Fibroblast of skin of left quadriceps (primary cell): ENCODE measurements at places on chromosomes 7 and 10.

DNA sequence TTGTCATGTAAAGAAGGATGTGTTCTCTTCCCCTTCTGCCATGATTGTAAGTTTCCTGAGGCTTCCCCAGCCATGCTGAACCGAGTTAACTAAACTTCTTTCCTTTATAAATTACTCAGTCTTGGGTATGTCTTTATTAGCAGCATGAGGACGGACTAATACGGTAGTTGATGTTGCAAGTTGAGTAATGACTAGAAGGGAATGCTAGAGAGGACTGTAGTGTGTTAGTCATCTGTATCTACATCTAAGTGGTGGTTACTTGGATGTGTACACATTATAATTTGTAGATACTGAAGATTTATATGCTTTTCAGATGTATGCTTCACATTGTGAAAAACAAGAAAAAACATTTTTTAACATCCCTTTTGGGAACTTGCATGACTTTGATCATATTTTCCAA lies 244.6 kb downstream of the POLR1F start:
- no peak for DNase-seq

- no peak for DNase-seq
These were observed 81.0 kb downstream of the SIRT1 start for GRCh38 chr10:67965456-67965855.

DNA sequence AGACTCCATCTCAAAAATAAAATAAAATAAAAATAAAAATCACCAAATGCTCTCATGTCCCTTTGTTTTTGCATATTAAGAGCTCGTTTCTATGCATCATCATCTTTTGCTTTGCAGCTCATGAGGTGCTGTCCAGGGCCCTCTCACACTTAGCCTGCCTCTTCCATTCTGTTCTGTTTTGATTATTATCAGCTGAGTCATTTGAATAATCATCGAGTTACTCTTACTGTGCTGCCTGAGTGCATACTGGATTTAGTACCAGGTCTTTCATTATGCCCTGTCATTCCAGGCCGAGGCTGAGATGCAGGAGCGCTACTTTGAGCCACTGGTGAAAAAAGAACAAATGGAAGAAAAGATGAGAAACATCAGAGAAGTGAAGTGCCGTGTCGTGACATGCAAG lies 33.0 kb downstream of the UCMA start:
- no peak for DNase-seq

DNA sequence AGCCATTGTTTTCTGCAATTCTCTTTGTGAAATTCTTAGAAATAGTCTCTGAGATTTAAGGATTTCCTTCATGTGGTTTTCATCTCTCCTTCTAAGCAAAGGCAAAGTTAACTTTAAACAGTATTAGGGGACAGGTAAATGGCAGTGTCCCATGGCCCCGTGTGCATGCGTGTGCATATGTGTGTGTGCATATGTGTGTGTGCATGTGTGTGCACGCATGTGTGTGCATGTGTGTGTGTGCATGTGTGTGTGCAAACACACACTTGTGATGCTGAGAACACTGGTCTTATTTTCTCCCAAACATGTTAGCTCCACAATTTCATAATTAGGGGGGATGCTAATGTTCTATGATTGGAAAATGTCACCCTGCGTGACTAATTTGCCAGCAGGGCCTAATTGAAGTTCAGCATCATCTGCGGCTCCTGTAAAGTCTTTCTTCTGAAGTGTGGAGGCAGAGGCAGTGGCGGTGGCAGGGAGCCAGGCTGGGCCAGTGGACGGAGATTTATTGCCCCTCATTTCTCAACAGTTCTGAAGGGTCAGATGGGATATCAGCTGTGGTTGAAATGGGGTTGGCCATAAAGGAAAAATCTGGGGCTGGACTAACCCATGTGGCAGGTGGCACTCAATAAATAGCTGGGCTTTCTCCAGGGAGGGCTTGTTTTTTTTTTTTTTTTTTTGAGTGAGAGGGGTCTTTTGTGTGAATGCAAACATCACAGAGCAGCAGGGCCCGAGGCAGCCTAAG lies 289.3 kb upstream of the PODXL start:
- DNase-seq = no peak

- DNase-seq = no peak
These were observed 102.2 kb upstream of the CTTNBP2 start for GRCh38 chr7:117975476-117975875.
